ENCODE measurements at places on chromosomes 5 and 9.

DNA sequence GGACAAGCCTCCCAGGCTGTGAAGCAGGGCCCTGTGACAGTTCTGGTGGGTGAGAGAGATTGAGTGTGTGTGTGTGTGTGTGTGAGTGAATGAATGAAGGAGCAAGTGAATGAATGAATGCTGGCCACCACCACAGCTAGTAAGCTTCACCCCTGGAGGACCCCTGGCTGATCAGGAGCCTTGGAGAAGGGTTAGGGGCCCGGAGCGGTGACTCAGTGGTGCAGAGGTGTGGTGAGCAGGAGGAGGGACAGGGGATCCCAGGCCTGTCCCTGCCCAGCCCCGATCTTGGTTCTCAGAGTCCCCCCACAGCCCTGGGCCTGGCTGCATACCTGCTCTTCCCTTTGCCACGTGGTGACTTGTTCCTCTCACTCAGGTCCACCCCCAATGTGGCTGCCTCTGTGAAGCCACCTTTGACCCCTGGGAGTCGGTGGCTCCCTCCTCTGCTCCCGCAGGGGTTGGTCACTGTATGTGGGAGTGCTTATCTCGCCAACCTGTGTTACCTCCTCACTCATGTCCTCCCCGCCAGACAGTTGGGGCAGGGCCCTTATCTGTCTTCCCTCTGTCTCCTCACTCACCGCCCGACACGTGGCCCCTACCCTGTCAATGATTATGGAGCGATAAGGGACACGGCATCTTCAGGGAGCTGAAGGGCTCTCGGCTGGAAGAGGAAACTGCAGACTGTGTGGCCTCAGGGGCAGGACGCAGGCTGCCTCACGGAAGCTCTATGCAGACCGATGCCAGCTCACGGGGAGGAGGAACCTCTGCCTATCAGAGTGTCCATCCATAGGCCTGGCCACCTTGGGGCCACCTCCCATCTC is 99.9 kb upstream of the PITX1 start:
- peak; percentile 77 for DNase-seq

GRCh38 chr5:38923661-38924451 is 78.0 kb downstream of the OSMR start:
- no peak for DNase-seq

DNA sequence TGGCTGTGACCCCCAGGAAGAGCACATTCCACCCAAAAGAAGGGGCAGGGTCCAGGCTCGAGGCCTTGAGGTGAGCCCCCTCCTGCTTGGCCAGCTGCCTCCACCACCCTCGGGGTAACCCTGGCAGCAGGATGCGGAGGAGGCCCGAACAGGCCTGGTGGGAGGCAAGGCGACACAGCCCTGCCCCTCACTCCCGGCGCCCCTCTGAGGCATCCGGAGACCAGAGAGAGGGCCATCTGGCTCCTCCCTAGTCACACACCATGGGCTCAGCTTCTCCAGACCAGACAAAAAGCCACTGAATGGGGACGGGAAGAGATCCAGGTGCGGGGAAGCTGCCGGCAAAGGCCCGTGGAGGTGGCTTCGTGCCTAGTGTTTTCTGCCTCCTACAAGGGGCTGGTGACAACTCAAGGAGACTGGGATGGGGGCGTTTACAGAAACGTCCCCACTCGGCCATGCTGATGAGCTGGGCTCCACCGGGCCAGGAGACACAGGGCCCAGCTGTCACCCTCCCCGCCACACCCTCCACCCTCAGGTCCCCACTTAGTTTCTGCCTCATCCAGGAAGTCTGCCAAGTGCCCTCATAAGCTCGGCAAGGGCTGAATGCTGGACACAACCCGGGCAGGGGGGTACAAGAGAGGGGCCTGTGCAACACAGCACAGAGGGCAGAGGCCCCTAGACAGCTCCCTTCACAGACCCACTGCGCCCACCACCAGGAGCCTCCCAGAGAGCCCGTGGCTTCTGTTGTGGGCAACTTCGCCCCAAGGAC is 41.9 kb downstream of the NACC2 start:
- DNase-seq, result peak; percentile 32

DNA sequence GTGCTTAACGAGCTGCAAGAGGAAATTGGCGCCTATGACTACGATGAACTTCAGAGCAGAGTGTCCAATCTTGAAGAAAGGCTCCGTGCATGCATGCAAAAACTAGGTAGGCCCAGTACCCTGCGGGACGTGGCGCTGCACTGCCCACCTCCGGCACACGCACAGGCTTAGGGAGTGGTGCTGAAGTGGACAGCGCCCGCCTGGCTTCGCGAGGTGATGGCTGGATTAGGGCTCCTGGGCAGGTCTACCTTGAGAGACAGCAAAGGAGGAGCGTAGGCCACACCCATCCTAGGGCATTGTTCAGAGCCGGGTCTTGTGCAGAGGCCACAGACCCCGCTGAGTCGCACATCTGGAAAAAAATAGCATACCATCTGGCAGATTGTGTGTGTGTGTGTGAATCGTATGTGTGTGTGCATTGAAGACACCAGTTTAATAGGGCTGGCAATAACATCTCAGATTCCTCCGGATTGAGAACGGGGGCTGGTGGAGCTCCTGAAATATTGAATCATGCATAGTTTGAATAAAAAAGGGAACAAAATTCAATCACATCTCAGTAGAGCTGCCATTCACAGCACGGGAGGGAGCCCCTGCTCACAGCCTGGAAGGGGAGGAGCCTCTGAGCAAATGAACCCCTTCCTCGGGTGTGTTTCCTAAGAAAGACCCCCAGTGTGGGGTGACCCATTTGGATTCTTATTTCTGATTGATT is 11.1 kb downstream of the OLFM1 start:
- DNase-seq, result peak; percentile 36

DNA sequence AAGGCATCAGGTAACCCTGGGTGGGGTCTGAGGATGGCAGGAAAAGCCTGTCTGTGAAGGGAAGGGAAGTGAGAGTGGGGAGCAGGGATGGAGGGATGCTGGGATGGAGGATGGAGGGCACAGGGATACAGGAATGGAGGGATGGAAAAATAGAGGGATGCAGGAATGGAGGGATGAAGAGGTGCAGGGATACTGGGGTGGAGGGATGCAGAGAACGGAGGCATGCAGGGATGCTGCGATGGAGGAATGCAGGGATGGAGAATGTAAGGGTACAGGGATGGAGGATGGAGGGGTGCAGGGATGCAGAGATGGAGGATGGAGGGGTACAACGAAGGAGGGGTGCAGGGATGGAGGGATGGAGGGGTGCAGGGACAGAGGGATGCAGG is 9.1 kb downstream of the PTGES2 start:
- DNase-seq, result no peak

GRCh38 chr5:1013238-1013947 is 4.8 kb downstream of the NKD2 start:
- DNase-seq, result no peak

GRCh38 chr5:76709762-76710161 is 6.2 kb upstream of the F2R start:
- no peak for DNase-seq

DNA sequence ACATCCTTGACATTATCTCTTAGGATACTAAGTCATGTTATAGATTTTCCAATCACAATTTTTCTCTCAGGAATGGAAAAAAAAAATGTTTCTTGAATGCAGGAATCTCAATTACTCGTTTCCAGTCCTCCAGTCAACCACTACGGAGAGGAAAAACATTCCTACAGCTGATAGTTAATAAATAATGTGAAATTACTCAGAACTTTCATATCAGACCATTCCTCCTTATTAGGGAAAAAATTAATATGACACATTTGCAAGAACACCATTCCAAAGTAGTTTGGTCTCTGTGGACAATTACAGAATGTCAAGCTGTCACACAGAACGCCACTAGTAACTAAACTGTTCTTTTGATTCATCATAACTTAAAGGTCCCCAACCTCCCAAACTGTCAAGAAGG is 31.5 kb downstream of the MED27 start:
- no peak for DNase-seq

DNA sequence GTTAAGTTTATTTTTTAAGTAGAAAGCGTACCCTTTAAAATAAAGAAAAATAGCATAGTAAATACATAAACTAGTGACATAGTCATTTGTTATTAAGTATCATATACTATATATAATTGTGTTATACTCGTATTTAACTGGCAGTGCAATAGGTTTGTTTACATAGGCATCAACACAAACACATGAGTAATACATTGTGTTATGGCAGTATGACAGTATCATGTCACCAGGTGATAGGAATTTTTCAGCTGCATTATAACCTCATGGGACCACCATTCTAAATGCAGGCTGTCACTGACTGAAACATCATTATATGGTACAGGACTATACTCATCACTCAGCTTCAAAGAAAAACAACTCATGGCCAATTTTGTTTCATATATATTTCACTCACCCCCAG is 8.4 kb upstream of the RIC1 start:
- DNase-seq, result no peak

GRCh38 chr5:174324680-174325079 is 279.2 kb downstream of the NSG2 start:
- DNase-seq, result no peak

DNA sequence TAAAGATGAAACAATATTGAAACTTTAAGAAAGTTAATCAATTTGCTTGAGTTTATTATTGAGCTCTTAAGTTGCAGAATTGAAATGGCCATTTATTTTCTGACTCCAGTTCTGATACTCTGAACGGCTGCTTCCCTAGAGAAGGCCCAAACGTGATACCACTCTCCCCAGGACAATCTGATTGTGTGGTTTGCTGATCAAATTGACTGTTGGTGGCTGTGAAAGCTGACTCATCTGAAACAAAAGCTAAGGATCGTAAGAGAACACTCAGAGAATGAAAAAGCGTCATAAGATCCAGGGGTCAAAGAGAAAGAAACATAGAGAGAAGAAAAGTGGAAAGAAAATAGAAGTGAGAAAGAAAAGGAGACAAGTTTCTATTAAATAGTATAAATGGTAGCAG is 147.2 kb downstream of the IZUMO3 start:
- no peak for DNase-seq

DNA sequence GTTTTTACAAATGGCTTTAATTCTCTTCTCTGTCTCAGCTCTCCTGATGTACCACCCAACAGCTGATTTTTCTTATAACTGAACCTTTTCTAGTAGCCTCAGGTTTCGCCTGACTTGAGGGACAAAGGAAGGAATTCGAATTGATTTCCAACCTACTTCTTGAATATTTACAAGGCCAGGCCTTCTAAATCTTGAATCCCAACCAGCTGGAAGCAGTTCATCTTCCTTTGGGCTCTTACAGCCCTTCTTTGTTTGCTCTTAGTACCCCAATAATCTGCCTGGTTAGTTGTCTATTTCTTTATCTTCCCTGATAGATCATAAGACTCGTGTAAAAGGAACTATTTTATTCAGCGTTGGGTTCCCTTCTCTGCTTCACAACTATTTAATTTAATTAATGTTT is 95.9 kb downstream of the NLN start:
- DNase-seq, result no peak

DNA sequence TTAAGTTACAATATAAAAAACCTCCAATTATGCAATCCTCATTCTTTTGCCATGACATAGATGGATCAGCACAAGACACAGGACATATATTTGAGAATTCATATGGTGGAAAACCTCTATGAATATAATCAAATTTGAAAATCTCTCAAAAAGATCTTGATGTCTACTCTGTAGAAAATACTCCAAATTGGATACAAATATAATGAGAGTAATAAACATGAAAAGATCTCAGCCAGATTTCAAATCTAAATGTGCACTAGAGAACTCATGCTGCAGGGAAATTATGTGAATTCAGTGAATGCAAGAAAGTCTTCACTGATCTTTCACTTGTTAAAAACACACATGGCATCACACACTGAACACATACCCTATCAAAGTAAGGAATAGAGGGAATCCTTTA is 13.8 kb downstream of the PCDHB15 start:
- no peak for DNase-seq

DNA sequence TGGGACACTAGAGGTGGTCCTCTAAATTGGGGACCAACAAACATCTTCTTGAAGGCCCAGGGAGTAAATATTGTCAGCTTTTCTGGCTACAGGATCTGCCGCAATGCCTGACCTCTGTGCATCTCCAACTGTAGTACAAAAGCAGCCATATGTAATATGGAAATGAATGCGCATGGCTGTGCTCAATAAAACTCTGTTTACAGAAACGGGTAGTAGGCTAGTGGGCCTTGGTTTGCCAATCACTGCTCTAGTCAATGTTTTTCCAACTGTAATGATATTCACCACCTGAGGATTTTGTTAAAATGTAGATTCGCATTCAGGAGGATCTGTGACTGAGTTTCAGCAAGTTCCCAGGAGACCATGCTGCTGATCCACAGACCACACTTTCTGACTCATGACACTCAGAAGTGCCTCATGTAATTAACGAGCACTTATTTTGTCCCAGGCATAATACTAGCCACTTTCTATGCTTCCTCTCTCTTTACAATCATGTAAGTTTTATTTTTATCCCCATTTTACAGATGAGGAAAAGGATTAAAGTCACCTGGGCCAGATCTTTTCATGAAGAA is 96.9 kb downstream of the MED27 start:
- peak; percentile 69 for DNase-seq

- no peak for DNase-seq
Observed at GRCh38 chr5:124997186-124997893, 250.9 kb upstream of the ZNF608 start.

GRCh38 chr5:113969901-113970300 is 392.0 kb upstream of the KCNN2 start:
- no peak for DNase-seq

DNA sequence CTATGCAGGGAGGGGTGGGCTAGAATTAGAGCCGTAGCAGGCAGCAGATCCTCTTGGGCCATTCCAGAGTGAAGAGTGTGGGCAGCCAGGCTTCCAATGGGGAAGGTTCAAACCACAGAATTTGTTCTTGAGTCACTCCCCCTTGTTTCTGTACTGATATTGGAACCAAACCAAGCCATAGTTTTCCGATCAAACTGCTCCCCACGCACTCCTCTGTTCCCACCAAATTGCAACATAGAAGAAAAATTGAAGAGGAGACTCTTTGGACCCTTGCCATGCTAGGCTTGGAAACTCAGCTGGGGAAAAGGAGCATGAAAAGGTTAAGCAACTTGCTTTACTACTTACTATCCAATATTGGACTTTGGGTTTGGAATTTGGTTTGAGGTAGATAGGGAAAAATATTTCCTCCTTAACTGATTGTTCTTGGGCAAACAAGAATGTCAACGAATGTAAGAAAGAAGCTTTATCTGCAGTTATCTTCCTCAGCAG is 165.8 kb upstream of the NR3C1 start:
- no peak for DNase-seq

GRCh38 chr5:101473483-101473882 is 570.4 kb upstream of the ST8SIA4 start:
- peak; percentile 13 for DNase-seq

GRCh38 chr5:179408611-179409010 is 63.4 kb upstream of the ADAMTS2 start:
- DNase-seq, result no peak

- DNase-seq, result no peak
Observed at GRCh38 chr9:120750421-120750820, 36.2 kb upstream of the MEGF9 start.

DNA sequence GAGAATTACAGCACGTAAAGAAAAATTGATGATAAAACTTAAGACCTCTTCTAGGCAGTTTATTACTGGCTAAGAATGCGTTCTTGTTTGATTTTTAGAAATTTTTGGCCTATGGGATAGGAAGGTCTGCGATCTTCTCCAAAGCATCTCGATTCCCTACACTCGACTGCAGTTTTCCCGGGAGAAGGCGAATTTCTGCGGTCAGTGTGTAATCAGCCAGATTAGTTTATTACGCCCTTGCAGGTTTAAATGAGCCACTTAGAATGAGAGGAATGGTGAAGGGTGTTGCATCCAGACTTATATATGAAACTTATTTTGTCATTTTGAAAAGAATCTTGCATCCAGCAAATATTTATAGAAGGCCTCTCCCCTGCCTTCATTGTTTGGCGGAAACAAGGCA is 1.2 kb downstream of the MTAP start:
- no peak for DNase-seq

GRCh38 chr5:131530706-131531331 is 104.2 kb downstream of the RAPGEF6 start:
- DNase-seq, result no peak
